ENCODE measurements at places on chromosomes 4 and X.
A peak's percentile ranks its signal among the peaks of the same experiment; 100 is the strongest.

GRCh38 chr4:7160951-7161440 is 31.3 kb upstream of the SORCS2 start:
- DNase-seq, result no peak

- no peak for DNase-seq
Measured at GRCh38 chrX:2823795-2824386, 4.8 kb upstream of the GYG2 start.

- DNase-seq, result no peak
Measured at GRCh38 chrX:84729809-84730208, 227.6 kb upstream of the HDX start.

- no peak for DNase-seq
Measured at GRCh38 chr4:94653095-94653649, 104.6 kb upstream of the BMPR1B start.

- no peak for DNase-seq
Measured at GRCh38 chr4:152485726-152486276, 50.1 kb downstream of the FBXW7 start.

DNA sequence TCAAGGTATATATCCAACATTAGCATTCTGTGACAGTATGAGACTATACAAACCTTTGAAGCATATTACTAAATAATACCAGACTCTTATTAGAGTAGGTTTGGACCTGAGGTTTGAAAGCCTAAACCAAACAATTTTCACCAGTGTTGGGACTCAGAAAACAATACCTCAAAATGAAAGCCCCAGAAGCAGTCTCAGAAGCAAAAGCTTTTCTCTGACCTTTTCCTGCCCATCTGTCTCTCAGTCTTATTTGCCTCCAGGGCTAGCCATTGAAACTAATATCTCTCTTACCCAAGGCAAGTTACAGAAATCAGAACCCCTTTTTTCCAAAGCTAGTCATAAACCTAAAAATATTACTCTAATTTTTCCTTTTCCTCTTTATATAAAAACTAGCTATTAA is 163.3 kb downstream of the PTCHD1 start:
- no peak for DNase-seq

GRCh38 chr4:176149680-176150355 is 45.6 kb downstream of the SPATA4 start:
- DNase-seq, result no peak

DNA sequence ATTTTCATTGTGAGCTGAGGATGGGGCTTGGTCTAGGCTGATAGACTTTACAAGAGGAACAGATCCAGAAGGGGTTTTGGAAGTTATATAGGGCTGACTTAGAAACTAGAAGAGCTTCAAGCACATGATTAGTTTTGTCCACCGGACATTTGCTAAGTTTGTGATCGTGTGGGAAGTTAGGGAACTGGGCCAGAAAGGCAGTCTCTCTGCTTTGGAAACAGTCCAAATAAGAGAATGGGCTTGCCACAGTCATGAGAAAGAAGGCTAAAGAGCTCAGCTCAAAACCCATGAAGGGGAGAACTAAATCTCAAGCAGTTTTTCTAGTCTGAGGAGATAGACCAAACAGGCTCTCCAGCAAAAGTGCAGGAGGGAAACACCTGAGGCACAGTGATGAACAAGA is 67.8 kb downstream of the ZNF674 start:
- no peak for DNase-seq

- no peak for DNase-seq
Measured at GRCh38 chr4:17635056-17635455, 20.6 kb downstream of the MED28 start.

- no peak for DNase-seq
Measured at GRCh38 chrX:130857207-130857606, 45.8 kb downstream of the ENOX2 start.

DNA sequence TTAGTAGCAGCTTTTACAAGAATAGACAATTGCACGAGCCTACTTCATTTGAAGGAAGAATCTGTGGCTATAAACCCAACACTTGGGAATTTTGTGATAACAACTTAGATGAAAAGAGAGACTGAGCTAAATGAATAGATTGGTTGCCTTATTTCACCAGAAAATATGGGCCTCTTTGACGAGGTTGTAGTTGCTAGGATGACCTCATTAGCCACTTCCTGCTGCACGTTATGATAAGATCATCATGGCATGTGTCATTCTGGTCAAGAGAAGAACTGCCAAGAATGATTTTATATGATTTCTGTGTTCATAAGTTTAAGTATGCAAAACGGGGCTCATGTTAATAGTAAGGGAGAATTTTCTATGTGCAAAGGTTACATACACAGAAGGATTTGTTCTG is 321.9 kb upstream of the GIMD1 start:
- DNase-seq, result no peak

- DNase-seq, result no peak
Measured at GRCh38 chrX:50107470-50107869, 93.3 kb downstream of the AKAP4 start.

DNA sequence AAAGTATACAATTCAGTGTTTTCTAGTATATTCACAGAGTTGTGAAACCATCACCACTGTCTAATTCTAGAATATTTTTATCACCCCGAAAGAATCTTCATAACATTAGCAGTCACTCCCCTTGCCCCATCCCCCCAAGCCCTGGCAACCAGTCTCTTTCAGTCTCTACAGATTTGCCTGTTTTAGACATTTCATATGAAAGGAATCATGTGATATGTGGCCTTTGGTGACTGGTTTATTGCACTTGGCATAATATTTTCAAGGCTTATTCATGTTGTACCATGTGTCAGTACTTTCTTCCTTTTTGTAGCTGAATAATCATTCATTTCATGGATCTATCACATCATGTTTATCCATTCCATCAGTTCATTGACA is 371.7 kb downstream of the AFF2 start:
- DNase-seq, result no peak

GRCh38 chr4:42729505-42730237 is 72.8 kb upstream of the ATP8A1 start:
- DNase-seq, result no peak

- peak; percentile 46 for DNase-seq
Measured at GRCh38 chr4:184288451-184289178, 70.9 kb upstream of the ENPP6 start.

- no peak for DNase-seq
Measured at GRCh38 chr4:113556382-113557134, 205.0 kb downstream of the CAMK2D start.

DNA sequence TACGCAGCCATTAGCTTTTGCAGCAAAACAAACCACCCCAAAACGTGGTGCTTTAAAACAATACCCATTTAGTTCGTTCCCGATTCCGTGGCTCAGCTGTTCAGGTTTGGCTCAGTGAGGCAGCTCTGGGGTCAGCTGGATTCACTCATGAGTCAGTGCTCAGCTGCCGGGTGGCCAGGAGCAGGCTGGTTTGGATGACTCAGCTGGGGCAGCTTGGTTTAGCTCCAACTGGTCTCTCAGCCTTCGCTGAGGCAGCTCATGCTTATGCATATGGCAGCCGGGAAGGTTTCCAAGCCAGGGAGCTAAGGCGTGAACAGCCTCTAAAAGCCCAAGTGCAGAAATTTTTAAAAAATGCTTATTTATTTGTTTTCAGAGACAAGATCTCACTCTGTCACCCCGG is 13.3 kb upstream of the CD99 start:
- DNase-seq, result no peak

GRCh38 chr4:41750626-41751448 is 2.3 kb upstream of the PHOX2B start:
- DNase-seq, result no peak

- DNase-seq, result no peak
Measured at GRCh38 chr4:41525129-41525528, 12.8 kb upstream of the LIMCH1 start.

DNA sequence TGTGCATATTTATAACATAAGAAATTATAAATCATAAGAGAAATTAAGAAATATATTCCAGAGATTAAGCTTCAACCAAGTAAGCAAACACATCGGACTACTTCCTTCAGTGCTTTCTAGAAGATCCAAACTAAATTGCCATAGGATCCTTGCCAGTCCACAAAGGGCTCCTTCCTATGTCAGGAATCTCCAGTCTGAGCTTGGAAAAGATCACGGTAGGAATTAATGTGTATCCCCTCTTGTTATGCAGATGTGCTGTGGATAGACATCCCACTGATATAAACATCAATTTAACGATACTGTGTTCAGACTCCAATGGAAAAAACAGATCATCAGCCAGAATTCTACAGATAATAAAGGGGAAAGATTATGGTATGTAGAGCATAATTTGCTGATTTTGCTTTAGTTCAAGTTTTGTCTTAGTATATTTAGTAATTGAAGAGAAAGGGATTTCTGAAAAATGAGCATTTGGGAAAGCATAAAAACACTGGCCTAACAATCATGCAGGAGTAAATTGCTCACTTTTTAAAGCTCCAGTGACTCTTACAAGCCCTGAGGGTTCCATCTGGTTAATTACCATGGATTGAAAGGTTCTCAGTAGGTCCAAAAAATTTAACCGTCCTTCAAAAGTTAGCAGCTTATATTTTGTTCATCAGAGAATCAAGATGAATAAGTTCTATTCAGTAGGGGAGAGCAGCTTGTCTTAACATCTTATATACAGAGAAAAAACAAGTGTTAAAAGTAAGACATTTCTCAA is 65.9 kb downstream of the HHIP start:
- DNase-seq, result no peak

- DNase-seq, result no peak
Measured at GRCh38 chrX:44974451-44974850, 101.5 kb downstream of the KDM6A start.

DNA sequence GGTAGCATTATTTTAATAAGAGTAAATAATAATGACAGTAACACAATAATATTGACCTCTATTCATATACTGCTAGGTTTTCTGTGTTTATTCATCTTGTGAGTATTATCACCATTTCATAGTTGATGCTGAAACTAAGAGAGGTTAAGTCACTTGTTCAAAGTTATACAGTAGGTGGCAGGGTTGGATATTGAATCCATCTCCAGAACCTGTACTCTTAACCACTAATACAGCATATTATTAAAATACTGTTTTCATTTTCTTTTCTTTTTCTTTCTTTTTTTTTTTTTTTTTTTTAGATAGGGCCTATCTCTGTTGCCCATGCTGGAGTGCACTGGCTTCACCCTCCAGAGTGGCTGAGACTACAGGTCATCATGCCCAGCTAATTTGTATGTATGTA is 7.1 kb upstream of the ELF2 start:
- no peak for DNase-seq

GRCh38 chr4:138078253-138078652 is 163.9 kb downstream of the SLC7A11 start:
- no peak for DNase-seq

- DNase-seq, result no peak
Measured at GRCh38 chr4:41360921-41361793, 104.4 kb downstream of the UCHL1 start.

GRCh38 chr4:156230176-156230575 is 276.5 kb upstream of the CTSO start:
- no peak for DNase-seq

DNA sequence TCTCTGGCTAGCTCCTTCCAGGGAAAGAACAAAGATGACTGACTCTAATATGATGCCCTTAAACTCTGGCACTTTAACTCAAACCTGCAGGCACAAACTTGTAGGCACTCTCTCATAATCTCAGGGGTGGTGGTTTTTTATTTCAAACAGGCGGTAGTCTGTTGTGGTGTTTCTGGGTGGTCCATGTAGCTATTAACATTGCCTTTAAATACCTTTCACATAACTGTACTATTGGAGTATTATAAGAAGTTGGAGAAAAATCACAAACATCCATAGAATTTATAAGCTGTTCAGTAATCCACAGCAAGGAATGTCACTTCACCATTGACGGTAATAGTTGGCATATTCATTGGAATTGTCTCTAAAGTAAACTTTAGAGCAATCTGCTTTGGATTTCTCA is 204.2 kb upstream of the PDE5A start:
- no peak for DNase-seq

GRCh38 chr4:129264008-129264657 is 168.2 kb downstream of the C4orf33 start:
- no peak for DNase-seq

DNA sequence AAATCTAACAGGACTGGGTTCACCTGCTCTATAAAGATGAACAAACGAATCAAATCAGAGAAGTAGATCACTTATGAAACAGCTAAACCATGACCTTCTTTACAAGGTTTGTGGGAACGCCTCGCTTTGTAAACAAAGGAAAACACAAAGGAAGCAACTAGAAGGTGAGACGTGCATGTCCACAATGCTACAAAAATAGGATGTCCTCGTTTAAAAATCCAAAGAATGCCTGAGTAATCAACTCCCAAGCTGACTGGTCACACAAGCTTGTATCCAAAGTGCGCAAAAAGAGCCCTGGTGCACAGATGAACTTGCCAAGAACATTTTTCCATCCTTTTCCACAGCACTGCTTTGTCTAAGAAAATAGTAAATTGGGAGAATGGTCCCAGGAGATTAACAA is 6.3 kb upstream of the SH3KBP1 start:
- DNase-seq, result no peak

DNA sequence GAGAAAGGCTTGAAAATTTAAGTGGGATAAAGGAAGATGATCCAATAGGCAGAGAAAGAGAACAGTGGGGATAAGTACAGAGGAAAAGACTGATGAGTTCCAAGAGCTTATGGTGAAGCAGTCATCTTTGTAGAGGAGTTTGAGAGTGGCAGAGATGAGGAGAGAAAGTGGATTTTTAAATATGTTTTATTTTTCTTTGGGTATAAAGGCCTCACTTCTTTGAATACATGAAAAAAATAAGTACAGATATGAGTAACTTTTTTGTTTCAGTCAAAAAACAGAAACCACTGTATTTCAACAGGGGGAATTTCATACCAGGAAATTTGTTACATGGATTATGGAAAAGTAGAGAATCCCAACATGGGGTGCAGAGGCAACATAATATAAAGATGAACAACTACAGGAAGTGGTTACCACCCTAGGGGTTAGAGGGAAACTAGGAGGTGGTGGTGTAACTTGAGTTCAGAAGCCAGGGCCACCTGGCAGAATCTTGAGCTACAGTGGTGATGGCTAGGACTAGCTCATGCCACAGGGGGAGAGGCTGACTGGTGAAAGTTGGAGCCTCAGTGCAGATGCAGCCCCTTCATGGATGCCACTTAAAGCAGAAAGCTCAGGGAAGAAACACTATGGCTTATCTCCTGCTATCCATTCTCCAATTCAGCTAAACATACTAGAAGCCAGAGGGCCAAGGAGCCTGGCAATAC is 3.4 kb upstream of the CYBB start:
- DNase-seq, result no peak

- DNase-seq, result no peak
Measured at GRCh38 chr4:74364652-74365491, at the start of gene EREG. Gene EREG (plus strand): TSS chr4:74365145. CDS start chr4:74365309, 164 bp downstream.

GRCh38 chr4:2595436-2595835 is 59.0 kb downstream of the FAM193A start:
- DNase-seq, result no peak

All from stimulated activated CD8-positive, alpha-beta memory T cell treated with anti-CD3 and anti-CD28 coated beads, Interleukin-15, amount 100 ng/mL, for 48 hours (primary cell).